ENCODE measurements at places on chromosomes 6 and 20. TPM values are rescaled to one million over a fixed set of nuclear protein-coding genes. Genes with fewer than 3 reads are reported as not detected.

Gene EYS
- not detected for total RNA-seq

Gene DEFB132
- total RNA-seq = not detected

Gene RSPO3
- total RNA-seq = not detected

Gene ZBTB46
- total RNA-seq = 0.65 TPM

Gene PRICKLE4
- total RNA-seq = not detected

Gene ETV7
- total RNA-seq = 20.7 TPM

Gene NR2E1
- total RNA-seq = not detected

Gene ZNF451
- 56.4 TPM for total RNA-seq

Gene CAGE1
- total RNA-seq = 0.08 TPM

Gene TFAP2D
- not detected for total RNA-seq

Gene TPX2
- 137 TPM for total RNA-seq

DNA sequence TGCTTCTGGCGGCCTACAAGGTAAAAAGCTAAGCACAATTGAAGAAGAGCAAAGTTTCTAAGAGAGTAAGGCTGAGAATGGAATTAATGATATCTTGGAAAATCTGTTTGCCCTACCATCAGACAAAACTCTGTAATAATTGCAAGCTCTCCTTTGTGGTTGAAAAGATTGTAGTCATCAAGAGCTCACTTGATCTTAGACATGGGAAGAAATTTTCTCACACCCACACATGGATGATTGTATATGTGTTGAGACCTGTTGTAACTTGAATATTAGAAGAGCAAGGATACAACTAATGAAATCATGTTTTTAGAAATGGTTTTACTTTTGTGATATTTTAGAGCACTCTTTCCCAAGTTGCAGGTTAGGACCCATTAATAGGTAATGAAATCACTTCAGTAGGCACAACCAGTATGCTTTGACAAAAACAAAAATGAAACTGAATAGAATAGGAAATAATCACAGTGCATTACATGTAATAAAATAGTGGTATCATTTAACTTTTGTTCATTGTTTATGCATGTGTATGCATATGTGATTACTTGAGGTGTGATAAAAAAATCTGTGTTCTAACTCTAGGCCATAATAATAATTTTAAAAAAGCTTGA, 14.0 kb downstream of the DCBLD1 start:
- no peak overlapping the region for H3K4me3 ChIP-seq
- no peaks in the 10 kb centered on the region for H3K27me3 ChIP-seq
- no peak overlapping the region for H3K27ac ChIP-seq

GRCh38 chr6:79984261-79984660, 20.2 kb upstream of the TTK start:
- peaks cover 2% of the 10 kb centered on the region for H3K27me3 ChIP-seq
- no peak overlapping the region for H3K27ac ChIP-seq
- no peaks in the 10 kb centered on the region for H3K36me3 ChIP-seq
- H3K4me1 ChIP-seq = peaks cover 2% of the 10 kb centered on the region

DNA sequence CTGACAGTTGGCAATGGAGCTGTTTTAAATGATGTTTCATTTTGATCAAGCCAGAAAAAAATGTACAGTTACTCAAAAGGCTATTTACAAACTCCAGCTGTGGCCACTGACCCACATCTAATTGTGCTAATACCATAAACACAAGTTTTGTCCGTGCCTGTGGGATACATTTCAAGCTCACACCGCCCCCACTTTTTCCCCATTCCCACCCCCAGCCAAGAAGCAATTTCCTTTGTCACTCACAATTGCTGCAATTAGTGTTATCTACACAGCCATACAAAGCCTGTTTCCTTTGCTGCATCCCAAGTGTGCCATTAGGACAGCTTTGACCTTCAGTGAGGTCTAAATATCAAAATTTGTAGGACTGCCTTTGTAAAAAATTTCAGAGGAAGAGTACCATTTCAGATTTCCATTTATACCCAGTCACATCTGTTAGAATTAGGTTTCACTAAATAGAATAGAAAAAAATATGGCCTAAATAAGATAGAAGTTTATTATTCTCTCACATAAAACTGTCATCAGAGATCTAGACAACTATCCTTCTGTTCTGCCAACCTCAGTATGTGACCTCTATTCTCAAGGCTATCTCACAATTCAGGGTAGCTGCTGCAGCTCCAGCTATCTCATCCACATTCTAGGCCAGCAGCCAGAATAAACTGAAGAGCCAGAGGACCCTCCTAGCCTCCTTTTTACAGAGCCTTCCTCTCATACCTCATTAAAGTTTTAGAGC, 202.6 kb downstream of the NFATC2 start:
- DNase-seq = no peak
- peaks cover 3% of the 10 kb centered on the region for H3K27me3 ChIP-seq
- H3K27ac ChIP-seq = no peak overlapping the region
- H3K4me3 ChIP-seq = no peak overlapping the region
- H3K4me1 ChIP-seq = peaks cover 28% of the 10 kb centered on the region
- H3K36me3 ChIP-seq = no peaks in the 10 kb centered on the region

DNA sequence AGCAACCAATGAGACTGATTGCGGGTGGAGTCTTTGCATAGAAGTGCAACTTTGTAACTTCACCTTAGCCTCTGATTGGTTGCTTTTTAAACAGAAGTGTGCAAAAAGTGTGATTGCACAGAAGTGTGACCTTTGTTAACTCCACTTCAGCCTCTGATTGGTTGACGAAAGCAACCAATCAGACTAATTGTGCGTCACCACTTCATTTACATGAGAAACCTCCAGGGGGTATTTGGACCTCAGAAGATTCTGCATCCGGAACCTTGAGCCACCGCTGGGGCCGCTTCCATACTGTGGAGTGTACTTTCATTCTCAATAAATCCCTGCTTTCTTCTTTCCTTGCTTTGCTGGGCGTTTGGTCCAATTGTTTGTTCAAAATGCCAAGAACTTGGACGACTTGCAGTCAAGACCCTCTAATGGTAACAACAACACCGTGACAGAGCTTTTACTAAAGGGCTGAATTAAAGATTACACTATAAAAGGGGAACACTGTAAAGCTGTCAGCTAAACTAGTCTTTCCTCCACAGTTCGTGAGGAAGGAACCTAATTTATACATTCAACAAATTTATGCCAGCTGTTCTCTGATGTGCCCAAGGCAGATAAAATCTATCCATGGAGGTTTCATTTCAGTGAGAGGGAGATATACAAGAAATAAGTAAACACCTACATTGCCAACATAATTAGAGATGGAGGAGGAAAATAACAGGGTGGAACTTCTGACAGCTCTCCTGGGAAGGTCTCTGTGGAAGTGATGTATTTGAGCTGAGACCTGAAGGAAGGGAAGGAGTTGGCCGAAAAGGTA, 1.4 kb upstream of the HECA start:
- no peak for DNase-seq
- no peaks in the 10 kb centered on the region for H3K27me3 ChIP-seq
- H3K4me3 ChIP-seq = peak overlapping the region; percentile 21
- H3K27ac ChIP-seq = peak overlapping the region; percentile 53
- peaks cover 47% of the 10 kb centered on the region for H3K4me1 ChIP-seq

DNA sequence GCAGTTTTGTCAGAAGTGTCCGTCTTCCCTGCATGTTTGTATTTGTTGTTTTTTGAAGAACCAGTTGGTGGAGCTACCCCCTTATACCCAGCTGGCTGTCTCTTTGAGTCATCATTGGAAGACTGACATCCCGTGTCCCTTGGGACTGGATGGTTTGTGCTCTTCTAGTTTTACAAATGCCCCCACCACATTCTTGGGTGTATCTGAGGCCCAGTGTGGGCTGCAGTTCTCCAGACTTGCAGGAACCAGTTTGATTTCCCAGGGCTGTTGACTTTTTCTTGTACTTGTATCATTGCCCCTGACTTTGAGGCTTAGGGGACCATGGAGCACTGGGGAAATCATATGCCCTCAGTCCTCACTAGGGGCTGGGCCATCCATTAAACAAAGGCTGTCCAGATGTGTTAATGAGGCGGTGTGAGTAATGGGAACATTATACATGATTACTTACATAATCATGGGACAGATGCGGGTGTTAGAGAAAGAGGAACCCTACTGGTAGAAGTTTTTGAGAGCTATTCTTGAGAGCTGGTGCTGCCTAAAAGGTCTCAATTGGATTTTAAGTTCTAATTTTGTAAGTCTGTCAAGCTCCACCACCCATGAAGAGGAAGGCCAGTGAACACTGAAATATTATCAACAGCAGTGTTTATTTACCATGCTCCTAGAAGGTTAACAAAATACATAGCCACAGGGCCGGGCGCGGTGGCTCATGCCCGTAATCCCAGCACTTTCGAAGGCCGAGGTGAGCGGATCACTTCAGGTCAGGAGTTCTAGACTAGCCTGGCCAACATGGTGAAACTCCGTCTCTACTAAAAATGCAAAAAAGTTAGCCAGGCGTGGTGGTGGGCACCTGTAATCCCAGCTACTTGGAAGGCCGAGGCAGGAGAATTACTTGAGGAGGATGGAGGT, 8.5 kb downstream of the JARID2 start:
- no peak for DNase-seq
- H3K27ac ChIP-seq = peak overlapping the region; percentile 100

- no peaks in the 10 kb centered on the region for H3K27me3 ChIP-seq
- no peak overlapping the region for H3K27ac ChIP-seq
- peaks cover 50% of the 10 kb centered on the region for H3K4me1 ChIP-seq
These were observed 100.1 kb upstream of the SUPT3H start for GRCh38 chr6:45477790-45478189.

- H3K4me3 ChIP-seq = no peak overlapping the region
- no peak for DNase-seq
- H3K4me1 ChIP-seq = peaks cover 54% of the 10 kb centered on the region
- H3K36me3 ChIP-seq = peaks cover 3% of the 10 kb centered on the region
- peak overlapping the region; percentile 17 for H3K27ac ChIP-seq
These were observed 271.2 kb upstream of the TAB2 start for GRCh38 chr6:149046164-149046821.

- no peaks in the 10 kb centered on the region for H3K4me1 ChIP-seq
- no peak overlapping the region for H3K27ac ChIP-seq
- H3K27me3 ChIP-seq = no peaks in the 10 kb centered on the region
- H3K36me3 ChIP-seq = no peaks in the 10 kb centered on the region
- H3K4me3 ChIP-seq = no peak overlapping the region
- no peak for DNase-seq
These were observed 665.1 kb downstream of the RNF144B start for GRCh38 chr6:19052219-19052618.

- peaks cover 8% of the 10 kb centered on the region for H3K36me3 ChIP-seq
- H3K4me3 ChIP-seq = peak overlapping the region; percentile 76
- DNase-seq = peak; percentile 70
- peaks cover 68% of the 10 kb centered on the region for H3K4me1 ChIP-seq
- H3K27me3 ChIP-seq = peaks cover 1% of the 10 kb centered on the region
These were observed 3.9 kb upstream of the ZNF831 start for GRCh38 chr20:59159493-59160376.

- no peaks in the 10 kb centered on the region for H3K4me1 ChIP-seq
- peaks cover 21% of the 10 kb centered on the region for H3K27me3 ChIP-seq
- no peaks in the 10 kb centered on the region for H3K36me3 ChIP-seq
- no peak overlapping the region for H3K4me3 ChIP-seq
These were observed 91.9 kb upstream of the TMEM30A start for GRCh38 chr6:75376347-75377024.

DNA sequence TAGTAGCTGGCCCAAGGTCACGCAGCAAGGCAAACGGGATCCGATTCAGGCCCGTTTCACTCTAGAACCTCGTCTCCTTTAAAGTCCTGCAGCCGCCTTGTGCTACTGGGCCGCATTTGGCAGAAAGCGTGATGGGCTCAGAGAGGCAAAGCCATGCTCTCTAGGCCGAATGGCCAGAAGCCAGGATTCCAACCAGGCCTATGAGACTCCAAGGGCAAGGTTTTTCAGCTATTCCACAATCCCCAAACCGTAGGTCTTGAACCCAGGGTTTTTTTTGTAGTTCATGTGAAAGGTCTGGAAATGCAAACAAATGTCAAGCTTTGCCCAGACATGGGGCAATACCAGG, 174.1 kb downstream of the PREX1 start:
- H3K4me3 ChIP-seq = no peak overlapping the region
- no peak for DNase-seq
- peaks cover 81% of the 10 kb centered on the region for H3K36me3 ChIP-seq
- H3K27ac ChIP-seq = no peak overlapping the region

- H3K4me3 ChIP-seq = peak overlapping the region; percentile 89
- peaks cover 23% of the 10 kb centered on the region for H3K36me3 ChIP-seq
- peaks cover 39% of the 10 kb centered on the region for H3K4me1 ChIP-seq
- peaks cover 19% of the 10 kb centered on the region for H3K27me3 ChIP-seq
- peak overlapping the region; percentile 72 for H3K27ac ChIP-seq
These were observed 874 bp downstream of the CD83 start for GRCh38 chr6:14118446-14118845.

GRCh38 chr6:87199787-87200186, 44.4 kb downstream of the ZNF292 start:
- no peaks in the 10 kb centered on the region for H3K27me3 ChIP-seq
- no peak overlapping the region for H3K27ac ChIP-seq
- DNase-seq = no peak

GRCh38 chr20:16553101-16553500, 20.1 kb downstream of the KIF16B start:
- no peak for DNase-seq
- H3K27me3 ChIP-seq = no peaks in the 10 kb centered on the region
- H3K36me3 ChIP-seq = peaks cover 3% of the 10 kb centered on the region

GRCh38 chr20:39800548-39800947, 838.4 kb downstream of the DHX35 start:
- H3K4me3 ChIP-seq = no peak overlapping the region
- H3K27ac ChIP-seq = no peak overlapping the region
- no peaks in the 10 kb centered on the region for H3K36me3 ChIP-seq
- H3K4me1 ChIP-seq = no peaks in the 10 kb centered on the region
- DNase-seq = no peak

- H3K27me3 ChIP-seq = peaks cover 9% of the 10 kb centered on the region
- H3K4me1 ChIP-seq = no peaks in the 10 kb centered on the region
- H3K36me3 ChIP-seq = no peaks in the 10 kb centered on the region
- H3K27ac ChIP-seq = no peak overlapping the region
- no peak for DNase-seq
These were observed 212.6 kb upstream of the FOXQ1 start for GRCh38 chr6:1099264-1099663.

GRCh38 chr20:39310363-39310995, 348.3 kb downstream of the DHX35 start:
- H3K27me3 ChIP-seq = peaks cover 4% of the 10 kb centered on the region
- no peaks in the 10 kb centered on the region for H3K4me1 ChIP-seq
- H3K4me3 ChIP-seq = no peak overlapping the region
- H3K27ac ChIP-seq = no peak overlapping the region

- no peaks in the 10 kb centered on the region for H3K27me3 ChIP-seq
- H3K4me3 ChIP-seq = no peak overlapping the region
- H3K36me3 ChIP-seq = no peaks in the 10 kb centered on the region
- DNase-seq = no peak
- H3K27ac ChIP-seq = no peak overlapping the region
- peaks cover 2% of the 10 kb centered on the region for H3K4me1 ChIP-seq
These were observed 68.8 kb upstream of the XRN2 start for GRCh38 chr20:21234324-21234723.

DNA sequence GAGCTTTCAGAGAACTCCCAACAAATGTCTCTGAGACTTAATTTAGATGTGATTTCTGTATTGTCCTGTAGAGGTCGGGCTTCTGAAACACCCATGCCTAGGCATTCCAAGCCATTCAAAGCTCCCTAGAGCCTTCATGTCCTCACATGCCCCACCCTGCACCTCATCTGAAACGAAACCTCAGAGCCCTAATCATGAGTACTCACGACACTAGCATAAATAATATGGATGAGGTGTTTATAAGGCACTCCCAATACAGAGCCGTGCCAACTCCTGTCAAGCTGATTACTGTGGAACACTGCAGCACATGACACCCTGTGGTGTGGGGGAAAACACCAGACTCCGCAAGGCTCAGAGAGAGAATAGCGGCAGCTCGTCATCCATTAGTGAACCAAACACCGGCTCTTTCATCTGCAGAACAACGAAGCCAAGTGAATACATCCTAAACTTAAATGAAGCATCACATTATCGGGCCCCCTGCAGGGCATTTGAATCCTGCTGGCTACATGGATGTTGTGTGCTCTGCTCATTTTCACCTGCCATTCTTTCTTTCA, 83.8 kb downstream of the FNDC1 start:
- H3K4me1 ChIP-seq = no peaks in the 10 kb centered on the region
- no peak for DNase-seq
- H3K27me3 ChIP-seq = peaks cover 6% of the 10 kb centered on the region
- no peaks in the 10 kb centered on the region for H3K36me3 ChIP-seq
- no peak overlapping the region for H3K4me3 ChIP-seq
